Stimulated activated CD4-positive, alpha-beta T cell treated with anti-CD3 and anti-CD28 coated beads, Interleukin-15, amount 100 ng/mL, for 24 hours (primary cell): ENCODE measurements at places on chromosomes 1 and 21.

- DNase-seq, result no peak
Measured at GRCh38 chr1:57468641-57469523, 45.0 kb upstream of the DAB1 start.

GRCh38 chr1:230693221-230693620 lies 20.7 kb downstream of the AGT start:
- DNase-seq, result no peak

DNA sequence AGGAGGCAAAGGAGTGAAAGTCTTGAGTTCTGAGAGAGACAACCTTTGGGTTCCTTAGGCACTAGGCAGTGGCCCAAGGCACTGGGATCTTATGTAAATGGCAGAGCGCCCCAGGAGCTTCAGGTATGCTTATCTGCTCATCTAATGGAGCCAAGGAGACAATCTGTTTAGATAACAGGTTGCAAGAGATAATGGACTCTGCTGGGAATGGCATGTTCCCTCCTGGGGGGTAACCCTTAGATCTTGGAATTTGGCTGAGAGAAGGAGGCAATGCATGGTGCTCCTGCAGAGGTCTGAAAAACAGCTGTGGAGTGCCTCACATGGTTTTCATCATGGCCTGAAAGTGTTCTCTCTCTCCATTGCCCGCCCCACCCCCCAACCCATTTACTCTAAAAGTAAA lies 44.1 kb upstream of the WLS start:
- no peak for DNase-seq

GRCh38 chr1:221605569-221605968 lies 136.3 kb downstream of the DUSP10 start:
- DNase-seq, result no peak

GRCh38 chr1:225477296-225477911 lies 49.6 kb upstream of the LBR start:
- DNase-seq, result no peak

DNA sequence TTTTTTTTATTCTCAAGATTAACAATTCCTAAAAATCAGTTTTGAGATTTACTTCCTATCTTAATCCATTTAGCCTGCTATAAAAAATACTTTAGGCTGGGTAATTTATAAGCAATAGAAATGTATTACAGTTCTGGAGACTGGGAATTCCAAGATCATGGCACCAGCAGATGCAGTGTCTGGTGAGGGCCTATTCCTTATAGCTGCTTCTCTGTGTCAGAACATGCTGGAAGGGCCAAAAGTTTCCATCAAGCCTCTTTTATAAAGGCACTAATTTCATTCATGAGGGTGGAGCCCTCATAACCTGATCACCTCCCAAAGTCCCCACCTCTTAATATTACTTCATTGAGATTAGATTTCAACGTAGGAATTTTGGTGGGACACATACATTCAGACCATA lies 41.7 kb downstream of the RNF2 start:
- DNase-seq, result no peak

DNA sequence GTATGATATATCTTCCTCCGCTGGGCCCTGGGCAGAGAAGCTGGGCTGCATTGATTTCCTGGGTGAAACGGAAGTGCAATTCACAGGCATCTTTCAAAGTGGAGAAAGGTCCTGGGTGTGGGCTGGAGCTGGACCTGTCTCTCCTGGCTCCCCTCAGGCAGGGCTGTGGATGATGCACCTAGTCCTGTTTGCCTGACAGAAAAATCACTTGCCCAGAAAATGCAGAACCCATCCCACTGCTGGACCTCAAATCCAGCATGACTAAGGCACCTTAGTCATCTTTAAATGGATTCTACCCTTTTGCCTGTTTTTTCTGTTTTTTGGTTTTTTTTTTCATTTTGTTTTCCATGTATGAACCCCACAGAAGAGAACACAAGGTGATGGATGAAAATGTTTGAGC lies 49.7 kb downstream of the MYSM1 start:
- DNase-seq, result no peak

- DNase-seq, result no peak
Measured at GRCh38 chr1:84467298-84467697, 11.8 kb upstream of the RPF1 start.

DNA sequence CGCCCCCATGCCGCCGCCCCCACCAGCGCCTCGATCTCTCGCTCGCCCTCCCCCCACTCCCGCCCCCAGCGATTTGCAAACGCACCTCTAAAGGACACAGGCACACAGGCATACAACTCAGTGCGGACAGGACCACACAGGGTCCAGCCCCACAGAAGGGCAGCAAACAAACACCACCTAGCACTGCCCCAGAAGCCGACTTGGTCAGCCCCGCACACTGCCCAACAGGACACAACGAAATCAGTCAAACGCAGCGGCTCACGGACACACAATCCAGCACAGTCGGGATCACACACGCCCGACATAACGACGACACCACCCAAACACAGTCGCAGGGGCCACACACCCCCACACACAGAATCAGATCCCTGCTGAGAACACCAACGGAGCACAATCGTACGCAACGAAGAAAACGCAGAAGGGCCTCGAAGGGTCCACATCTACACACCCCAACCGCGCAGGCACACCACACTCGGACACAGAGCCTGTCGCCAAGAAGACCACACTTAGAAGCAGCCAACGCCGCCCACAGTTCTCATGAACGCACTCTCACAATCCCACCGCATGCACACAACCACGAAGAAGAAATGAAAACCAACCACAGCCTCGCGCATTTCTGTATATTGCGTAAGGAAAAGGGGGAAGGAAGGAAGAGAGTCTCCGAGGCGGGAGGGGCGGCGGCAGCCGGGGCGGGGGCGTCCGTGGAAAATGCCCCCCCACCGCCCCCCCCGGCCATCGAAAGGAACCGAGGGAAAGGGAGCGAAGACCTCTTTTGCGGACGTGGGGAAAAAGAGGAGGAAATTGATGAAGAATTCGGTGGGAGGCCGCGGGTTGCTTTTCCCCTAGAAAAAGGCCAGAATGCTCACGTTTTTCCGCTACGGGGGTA lies 481 bp downstream of the TAL1 start:
- DNase-seq, result peak; percentile 22

GRCh38 chr1:73593364-73593763 lies 604.6 kb downstream of the LRRIQ3 start:
- no peak for DNase-seq

DNA sequence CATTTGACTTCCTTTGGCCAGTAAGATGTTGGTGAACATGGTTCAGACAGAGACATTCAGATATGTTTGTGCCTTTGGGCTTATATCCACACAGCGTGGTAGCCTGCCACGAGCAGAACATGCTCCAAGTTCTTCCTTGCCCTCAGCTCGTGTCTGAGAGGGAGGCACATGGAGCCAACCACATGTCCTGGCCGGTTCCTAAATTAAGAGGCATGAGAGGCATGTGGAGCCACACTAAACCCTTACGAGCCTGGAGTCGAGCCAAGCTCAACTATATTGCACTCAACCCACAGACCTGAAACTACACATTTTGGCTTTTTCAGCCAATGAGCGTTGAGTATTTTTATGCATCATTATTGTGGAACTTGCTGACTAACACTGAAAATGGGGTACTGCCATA lies 133.7 kb upstream of the KCNK1 start:
- DNase-seq, result peak; percentile 3

- DNase-seq, result peak; percentile 62
Measured at GRCh38 chr1:15684042-15684461, at the start of gene PLEKHM2. Gene PLEKHM2, plus strand, starts transcription at chr1:15684320. Its CDS starts 239 bp downstream, at chr1:15684559.

DNA sequence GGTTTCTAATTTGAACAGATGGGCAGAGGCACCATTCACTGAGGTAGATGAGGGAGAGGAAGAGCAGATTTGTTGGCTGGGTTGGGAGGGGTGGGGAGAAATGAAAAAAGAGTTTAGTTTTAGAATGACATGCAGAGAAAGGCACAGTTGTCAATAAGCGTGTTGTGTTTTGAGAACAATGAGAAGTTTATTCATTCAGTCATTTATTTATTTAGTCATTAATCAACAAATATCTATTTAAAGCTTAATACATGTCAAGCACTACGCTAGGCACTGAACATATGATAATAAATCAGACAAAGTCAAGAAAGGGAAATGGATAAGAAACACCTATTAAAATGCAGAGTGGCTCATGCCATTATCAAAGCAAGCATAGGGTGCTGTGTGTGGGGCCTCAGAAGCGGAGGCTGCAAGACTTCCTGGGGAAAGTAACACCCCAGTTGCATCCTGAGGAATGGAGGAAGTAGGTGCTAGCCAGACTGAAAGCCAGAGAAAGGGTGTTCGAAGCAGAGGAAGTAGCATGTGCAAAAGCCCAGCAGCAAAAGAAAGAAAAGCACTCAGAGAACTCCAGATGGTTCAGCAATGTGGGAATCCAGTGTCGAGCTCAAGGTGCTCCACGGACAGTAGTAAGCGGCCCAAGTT lies 114.1 kb downstream of the RNF220 start:
- DNase-seq, result no peak

DNA sequence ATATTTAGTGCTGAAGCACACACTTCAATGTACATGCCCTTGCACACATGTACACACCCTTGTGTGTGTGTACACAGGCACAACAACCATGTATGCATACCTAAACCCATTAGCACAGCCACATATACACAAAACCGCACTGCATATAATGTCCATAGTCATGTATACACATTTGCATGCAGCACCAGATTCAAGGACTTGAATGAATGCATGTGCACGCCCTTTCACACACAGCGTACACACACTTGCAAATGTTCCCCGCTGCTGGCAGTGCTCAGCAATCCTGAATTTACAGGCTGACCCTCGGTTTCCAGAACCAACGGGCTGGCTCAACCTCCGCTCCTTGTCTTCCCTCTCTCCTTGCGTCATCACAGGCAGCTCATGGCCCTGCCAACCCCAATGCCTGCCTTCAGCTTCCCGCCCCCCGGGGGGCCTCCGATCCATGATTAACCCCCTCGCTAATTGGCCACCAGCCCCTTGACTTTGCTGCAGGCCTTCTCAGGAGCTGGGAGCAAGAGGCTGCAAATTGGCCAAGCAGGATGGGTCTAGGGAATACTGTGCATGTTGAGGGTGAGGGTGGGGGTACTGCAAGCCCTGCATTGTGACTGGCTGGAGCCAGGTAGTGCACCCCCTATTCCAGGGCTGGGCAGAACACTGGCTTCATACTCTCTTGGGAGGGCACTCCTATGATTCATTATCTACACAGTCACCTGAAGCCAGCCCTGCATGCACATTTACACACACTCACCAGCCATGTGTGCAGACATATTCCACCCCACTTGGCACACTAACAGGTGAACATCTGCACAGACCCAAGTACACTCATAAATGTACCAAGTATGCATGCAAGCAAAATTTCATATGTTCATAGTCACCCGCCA lies 7.9 kb downstream of the GPR3 start:
- no peak for DNase-seq

DNA sequence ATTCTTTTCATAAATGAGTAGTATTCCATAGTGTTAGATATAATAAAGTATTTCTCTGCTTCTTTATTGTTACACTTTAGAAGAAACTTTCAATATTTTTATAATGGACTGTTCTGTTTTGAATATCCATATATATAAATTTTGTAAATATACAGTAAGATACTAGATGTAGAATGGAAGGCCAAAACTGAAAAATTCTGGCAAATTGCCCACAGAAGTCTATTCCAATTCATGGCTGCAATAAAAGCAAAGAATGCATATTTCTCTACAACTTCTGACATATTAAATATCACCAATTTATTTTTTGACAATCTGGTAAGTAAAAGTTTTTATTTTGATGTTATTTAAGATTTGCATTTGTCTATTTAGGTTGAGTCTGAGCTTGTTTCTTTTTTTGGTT lies 532.5 kb downstream of the NCAM2 start:
- no peak for DNase-seq

- no peak for DNase-seq
Measured at GRCh38 chr1:6003568-6004411, 11.6 kb upstream of the NPHP4 start.

- no peak for DNase-seq
Measured at GRCh38 chr21:32136546-32136945, 142.3 kb downstream of the MIS18A start.

GRCh38 chr1:17342014-17342441 lies 30.0 kb upstream of the PADI6 start:
- no peak for DNase-seq
